NCI-H1930 (cell line): ENCODE measurements at places on chromosomes 16 and 17.

GRCh38 chr17:82438401-82439193 lies 12.0 kb downstream of the CYBC1 start:
- DNase-seq = no peak

- DNase-seq = no peak
These were observed 86.3 kb downstream of the SDR42E1 start for GRCh38 chr16:81925016-81925415.

DNA sequence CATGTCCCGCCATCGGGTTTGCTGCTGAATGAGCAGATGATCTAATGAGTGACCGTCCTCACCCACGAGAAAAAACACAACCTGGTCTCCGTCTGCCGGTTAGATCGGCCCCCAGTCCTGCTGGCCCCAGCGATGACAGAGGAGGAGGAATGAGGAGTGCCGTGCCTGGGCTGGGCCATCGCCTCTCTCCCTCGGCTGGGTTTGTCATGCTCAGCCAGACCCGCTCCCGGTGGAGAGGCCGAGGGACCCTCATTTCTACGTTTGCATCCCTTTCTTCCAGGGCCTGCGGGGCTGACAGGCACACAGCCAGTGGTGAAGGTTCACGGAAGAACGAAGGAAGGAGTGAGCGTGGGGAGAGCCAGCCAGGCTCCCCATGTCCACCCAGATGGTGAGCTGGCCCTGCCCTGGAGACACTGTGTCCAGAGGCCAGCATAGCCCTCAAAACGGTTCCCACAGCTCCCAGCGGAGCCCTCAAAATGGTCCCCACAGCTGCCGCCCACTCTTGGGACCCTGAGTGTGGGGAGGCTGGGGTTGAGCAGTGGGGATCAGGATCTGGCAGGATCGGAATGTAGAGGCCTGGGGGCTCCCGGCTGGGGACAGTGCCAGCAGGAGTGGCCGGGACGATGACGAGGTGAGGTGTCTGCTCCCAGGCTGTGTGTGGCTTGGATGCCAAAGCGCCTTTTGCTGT lies 23.9 kb downstream of the CBFA2T3 start:
- no peak for DNase-seq

DNA sequence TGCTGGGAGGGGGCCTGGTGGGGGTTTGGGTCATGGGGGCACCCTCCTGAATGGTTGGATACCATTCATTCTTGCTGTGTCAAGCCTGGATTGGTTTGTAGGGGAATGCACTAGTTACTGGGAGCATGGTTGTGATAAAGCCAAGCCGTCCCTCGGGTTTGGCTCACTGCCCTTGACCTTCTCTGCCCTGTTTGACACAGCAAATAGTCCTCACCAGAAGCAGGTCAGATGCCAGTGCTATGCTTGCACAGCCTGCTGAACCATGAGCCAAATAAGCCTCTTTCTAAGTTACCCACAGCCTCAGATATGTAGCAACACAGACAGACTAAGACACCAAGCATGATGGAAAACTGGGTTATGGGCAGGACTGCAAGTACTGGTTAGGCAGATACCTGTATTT lies 14.6 kb downstream of the ZNF778 start:
- DNase-seq = no peak

DNA sequence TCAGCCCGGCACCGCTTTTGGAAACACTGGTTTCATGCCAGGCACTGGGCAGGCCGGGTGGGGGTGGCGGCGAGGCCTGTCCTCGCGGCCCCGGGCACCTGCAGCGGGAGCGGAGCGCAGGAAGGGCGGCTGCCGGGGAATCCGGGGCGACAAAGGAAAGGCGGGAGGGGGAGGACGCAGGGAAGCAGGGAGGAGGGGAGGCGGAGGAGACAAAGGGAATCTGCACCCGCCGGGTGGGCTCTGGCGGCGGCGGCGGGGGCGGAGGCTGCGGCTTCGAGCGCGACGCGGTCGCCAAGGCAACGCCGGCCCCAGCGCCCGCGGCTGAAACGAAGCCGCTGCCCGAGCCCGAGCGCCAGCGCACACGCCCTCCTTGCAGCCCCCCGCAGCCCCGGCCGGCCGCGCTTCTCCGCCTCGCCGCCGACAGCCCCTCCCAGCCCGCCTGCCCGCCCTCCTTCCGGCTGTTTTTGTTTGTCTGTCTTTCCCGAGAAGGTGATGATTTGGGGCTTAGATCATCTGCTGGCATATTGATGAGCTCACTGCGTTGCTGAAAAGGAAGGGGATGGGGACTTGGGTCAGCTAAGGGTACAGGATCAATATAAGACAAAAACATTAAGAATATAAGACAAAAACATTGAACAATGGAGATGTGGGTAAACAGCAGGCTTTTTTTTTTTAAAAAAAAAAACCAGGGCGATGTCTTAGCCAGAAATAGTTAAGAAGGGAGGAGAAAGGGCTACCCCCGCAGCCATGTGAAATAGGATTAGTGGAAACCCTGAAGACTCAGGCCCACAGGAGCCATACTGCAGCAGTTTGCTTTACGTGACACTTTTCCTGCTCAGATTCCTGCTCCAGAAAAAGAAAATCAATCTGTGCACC lies 32.7 kb downstream of the CDK5R1 start:
- DNase-seq = peak; percentile 59

GRCh38 chr17:82267575-82268379 lies 5.7 kb downstream of the CSNK1D start:
- no peak for DNase-seq

DNA sequence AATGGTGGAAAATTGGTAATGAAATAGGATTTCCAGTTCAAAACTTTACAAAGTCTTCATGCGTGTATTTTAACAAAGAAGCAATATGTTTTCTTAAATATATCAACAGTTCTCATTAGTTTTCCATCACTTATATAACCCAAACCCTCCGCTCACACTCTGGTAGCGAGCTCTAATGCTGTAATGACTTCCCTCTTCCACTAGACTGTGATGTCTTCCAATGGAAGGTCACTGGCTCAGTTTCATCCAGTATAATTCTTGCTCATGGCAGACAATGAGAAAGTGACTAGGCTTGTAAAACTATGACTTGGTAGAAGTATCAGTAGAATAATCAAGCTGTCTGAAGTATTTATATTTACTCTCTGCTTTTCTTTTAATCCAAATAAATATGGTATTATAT lies 32.8 kb downstream of the NETO2 start:
- no peak for DNase-seq

DNA sequence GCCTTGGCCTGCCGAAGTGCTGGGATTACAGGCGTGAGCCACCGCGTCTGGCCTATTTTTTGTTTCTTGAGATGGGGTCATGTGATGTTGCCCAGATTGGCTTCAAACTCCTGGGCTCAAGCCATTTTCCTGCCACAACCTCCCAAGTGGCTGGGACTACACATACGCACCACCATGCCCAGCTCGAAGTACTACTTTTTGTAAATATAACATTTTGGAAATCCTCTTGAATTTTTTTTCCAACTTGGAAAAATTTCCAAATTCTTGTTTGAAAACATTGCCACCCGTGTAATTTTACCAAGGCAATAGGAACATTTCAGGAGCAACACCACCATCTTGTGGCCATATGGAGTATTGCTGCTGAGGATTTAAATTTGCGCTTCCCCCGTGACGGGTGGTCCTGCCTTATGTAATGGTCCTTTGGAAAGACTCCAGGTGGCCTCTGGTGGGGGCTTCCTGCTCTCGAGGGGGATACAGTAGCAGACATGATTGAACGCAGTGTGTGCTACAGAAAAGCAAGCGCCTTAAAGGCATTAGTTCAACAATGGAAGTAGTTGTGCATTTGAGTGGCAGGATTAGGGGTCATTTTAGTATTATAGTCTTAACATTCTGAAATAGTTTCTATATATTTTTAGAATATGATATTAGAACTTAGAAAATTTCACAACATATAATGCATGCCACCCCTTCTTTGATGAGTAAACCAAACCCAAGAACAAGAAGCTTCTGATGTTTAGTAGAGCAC lies 8.0 kb downstream of the FLYWCH1 start:
- peak; percentile 65 for DNase-seq

- DNase-seq = peak; percentile 26
These were observed 36.2 kb downstream of the USP10 start for GRCh38 chr16:84735849-84736586.

GRCh38 chr17:81230043-81230820 lies 7.5 kb upstream of the CEP131 start:
- no peak for DNase-seq

DNA sequence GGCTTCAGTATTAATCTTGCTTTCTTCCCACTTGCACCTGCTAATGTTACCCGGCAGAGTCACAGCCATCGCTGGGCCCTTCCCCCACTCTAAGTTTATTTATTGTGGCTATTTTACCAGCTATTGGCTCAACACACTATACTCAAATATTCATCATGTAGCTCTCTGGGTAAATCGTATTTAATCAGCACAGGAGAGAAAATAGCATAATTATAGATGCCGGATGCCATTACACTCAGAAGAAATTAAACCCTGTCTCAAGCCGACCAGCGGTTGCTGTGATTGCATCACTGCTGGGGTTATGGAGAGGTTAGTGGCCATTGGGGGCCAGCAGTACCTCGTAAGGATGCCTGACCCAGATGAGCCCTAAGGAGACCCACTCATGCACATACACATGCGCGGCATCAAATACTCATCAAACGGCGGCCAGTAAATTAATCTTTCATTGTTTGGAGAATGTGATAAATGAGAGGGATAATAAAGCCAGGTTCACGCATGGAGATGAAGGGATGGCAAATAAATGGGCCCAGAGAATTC lies 269.5 kb upstream of the ZFHX3 start:
- no peak for DNase-seq

GRCh38 chr17:2723505-2723996 lies 12.0 kb upstream of the CLUH start:
- DNase-seq = no peak

- DNase-seq = no peak
These were observed 12.9 kb downstream of the DRC3 start for GRCh38 chr17:17985555-17985954.
